ENCODE measurements at places on chromosomes 7 and 10.

GRCh38 chr7:147249956-147250355 lies 1133.4 kb downstream of the CNTNAP2 start:
- DNase-seq: no peak

DNA sequence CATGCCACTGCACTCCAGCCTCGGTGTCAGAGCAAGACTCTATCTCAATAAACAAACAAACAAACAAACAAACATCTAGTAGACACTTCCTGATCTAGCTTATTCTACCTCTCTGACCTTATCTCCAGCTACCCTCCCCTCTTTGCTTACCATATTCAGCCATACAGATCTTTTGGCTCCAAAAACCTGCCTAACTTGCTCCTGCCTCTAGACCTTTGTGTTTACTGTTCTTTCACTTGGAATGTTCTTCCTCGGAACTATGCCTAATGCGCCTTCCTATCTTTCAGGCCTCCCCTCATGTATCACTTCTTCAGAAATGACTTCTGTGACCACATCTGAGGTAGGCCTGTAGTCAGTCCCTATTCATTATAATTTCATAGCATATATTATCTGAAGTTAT lies 20.3 kb upstream of the WNT8B start:
- DNase-seq: no peak

- no peak for DNase-seq
Observed at GRCh38 chr10:127836176-127836575, 56.6 kb downstream of the CLRN3 start.

DNA sequence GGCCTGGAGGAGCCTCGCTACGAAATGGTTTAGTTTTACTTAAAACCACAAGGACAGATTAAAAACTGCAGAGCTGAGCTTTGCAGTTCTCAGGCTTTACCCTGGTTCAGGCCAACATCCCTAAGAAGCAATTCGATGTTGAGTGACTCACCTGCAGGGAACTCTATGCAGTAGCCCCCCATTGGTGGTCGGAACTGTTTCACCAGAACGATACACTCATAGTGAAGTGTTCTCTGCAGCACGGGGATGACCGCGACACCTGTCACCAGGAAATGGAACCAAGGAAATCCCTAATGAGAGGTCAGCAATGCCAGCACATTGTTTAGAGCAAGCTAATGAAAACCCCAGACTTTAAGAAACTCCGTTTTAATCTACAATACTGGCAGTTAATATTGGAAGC lies 18.0 kb downstream of the NUDT5 start:
- DNase-seq: no peak

- no peak for DNase-seq
Observed at GRCh38 chr7:50558294-50559053, 6.7 kb downstream of the DDC start.

- DNase-seq: no peak
Observed at GRCh38 chr7:38476764-38477163, 154.4 kb downstream of the AMPH start.

- no peak for DNase-seq
Observed at GRCh38 chr10:126781450-126782216, 111.1 kb upstream of the C10orf90 start.

DNA sequence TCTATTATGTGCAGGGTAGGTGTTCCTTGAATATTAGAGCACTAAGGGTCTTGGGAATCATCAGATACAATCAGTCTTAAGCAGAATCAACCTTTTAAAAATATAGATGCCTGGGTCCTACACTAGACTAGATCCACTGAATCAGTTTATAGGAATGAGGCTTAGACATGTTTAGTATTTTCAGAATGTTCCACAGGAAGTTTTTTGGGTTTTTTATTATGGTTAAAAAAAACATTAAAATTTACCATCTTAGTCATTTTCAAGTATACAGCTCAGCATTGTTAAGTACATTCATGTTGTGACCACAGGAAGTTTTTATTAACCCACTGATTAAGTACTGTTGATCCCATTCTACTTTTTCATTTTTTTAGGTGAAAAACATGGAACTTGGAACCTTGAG lies 135.7 kb downstream of the LCOR start:
- DNase-seq: no peak

DNA sequence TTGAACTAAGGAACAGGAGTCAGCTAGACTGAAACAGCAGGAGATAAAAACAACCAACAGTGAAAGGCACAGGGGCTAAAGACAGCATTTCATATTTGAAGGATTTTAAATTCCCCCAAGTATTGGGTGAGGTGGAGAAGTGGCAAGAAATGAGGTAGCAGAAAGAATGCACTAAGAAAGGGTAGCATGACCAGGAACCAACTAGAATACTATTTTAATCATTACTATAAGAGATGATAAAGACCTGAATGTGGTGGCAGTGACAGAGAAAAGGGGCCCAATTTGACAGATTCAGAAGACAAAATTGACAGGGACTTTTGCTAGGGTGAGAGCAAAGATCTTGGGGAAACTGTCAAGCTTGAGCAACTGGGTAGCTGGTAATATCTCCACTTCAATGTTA lies 94.9 kb downstream of the ARHGAP12 start:
- DNase-seq: no peak

GRCh38 chr10:58797356-58797755 lies 284.7 kb downstream of the BICC1 start:
- DNase-seq: no peak

GRCh38 chr7:80002865-80003264 lies 131.8 kb upstream of the GNAI1 start:
- no peak for DNase-seq

DNA sequence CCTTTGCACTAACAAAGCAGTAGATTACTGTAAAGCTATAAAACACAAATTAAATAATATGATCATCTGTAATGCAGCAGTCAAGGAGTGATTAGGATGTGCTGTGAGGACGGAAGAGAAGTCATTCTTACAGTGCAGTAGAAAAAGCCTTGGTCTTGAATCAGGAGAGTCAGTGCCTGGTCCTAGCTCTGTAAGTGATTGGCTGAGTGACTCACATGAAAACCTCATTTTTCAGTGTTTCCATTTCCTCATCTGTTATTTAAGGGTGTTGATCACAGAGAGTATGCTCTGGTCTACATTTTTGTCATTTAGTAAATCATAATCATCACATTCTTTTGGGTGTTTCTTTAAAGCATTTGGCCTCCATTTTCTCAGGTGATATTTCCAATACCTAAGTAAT lies 717.8 kb downstream of the LRMDA start:
- DNase-seq: no peak

- DNase-seq: no peak
Observed at GRCh38 chr10:121831777-121832176, 96.1 kb downstream of the ATE1 start.

- DNase-seq: no peak
Observed at GRCh38 chr7:46654546-46655443, 733.7 kb upstream of the IGFBP3 start.

- DNase-seq: no peak
Observed at GRCh38 chr10:128310971-128311658, 184.9 kb upstream of the MKI67 start.

- no peak for DNase-seq
Observed at GRCh38 chr7:66617295-66617694, 11.4 kb upstream of the KCTD7 start.

DNA sequence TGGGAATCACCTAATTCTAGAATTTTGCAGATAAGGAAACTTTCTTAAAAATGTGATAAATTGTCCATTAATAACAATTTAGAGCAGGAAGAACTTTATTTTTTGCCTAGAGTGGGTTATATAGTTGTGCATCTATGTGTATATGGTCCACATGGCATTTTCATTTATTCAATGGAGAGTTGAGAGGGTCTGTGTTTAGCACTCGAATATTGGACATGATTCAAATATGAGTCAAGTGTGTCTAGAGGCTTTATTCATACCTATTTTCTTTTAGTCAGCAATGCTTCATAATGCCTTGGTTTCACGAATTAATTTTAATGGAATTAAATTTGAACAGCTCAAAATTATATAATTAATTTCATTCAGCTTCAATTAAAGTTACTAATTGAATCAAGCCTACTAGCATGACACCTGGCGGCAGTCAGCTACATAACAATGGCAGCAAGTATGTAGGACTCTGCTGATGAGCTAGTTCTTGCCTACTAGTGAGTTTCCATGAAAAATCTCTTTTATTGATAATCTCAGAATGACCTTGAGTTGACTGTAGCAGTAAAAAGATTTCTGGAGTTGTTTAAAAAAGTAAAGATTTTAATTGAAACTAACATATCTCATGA lies 17.7 kb downstream of the MDFIC start:
- no peak for DNase-seq

DNA sequence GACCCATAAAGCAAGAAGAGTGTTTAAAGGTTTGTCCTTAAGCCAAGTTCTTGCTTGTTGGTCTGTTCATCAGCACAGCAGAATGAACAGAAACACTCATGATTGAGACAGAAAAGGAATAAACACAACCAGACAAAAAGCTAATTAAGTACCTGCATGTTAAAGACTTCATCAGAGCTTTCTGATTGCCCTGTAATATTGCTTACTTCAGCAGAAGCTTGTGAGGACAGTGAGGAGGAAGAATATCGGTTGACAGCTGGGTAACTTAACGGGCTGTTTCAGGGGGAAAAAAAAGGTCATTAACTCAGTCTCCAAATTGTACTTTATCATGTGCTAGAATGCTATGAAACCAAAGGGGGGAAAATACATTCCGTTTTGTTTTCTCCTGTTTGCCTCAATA lies 178.7 kb upstream of the IMMP2L start:
- no peak for DNase-seq
